Thymus (tissue), 14 donors: ENCODE measurements at places on chromosomes 1 and 21. TPM values are rescaled to one million over a fixed set of nuclear protein-coding genes. Genes with fewer than 3 reads are reported as not detected.

The EPHB2 gene
- total RNA-seq = 2.6 TPM

The RNU11 gene
- total RNA-seq = not detected

The LEFTY1 gene
- 0.47 TPM for total RNA-seq

The CHRM3 gene
- 0.42 TPM for total RNA-seq

The RBP7 gene
- total RNA-seq = 4.2 TPM

- no peaks in the 10 kb centered on the region for H3K36me3 ChIP-seq
- no peak for DNase-seq
- H3K27ac ChIP-seq = no peak overlapping the region
- H3K4me1 ChIP-seq = no peaks in the 10 kb centered on the region
Observed at GRCh38 chr1:220344745-220345144, 72.5 kb upstream of the RAB3GAP2 start.

GRCh38 chr1:243598433-243598832 lies 251.6 kb downstream of the AKT3 start:
- no peaks in the 10 kb centered on the region for H3K36me3 ChIP-seq
- H3K27ac ChIP-seq = no peak overlapping the region

DNA sequence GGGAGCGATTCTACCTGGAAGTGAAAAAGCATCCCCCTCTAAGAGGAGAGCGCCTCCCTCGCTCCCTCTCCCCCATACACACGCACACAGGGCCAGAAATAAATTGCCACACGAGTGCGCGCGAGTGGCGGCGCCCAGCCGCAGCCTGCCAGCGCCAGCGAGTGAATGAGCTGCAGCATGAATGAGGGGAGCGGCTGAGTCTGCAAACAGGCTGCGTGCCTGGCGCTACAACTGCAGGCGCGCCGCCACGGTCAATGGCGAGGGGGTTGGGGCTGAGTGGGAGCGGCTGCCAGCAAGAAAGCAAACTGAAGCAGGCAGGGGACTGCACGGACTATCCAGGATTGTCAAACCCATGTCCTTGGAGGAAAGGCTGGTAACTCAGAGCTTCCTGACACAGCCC lies 2.2 kb downstream of the CAMK1G start:
- H3K27ac ChIP-seq = no peak overlapping the region
- DNase-seq = no peak
- H3K4me3 ChIP-seq = no peak overlapping the region

GRCh38 chr21:20802201-20802600 lies 196.0 kb upstream of the NCAM2 start:
- H3K4me3 ChIP-seq = no peak overlapping the region
- no peak overlapping the region for H3K27ac ChIP-seq
- DNase-seq = no peak
- no peaks in the 10 kb centered on the region for H3K36me3 ChIP-seq

DNA sequence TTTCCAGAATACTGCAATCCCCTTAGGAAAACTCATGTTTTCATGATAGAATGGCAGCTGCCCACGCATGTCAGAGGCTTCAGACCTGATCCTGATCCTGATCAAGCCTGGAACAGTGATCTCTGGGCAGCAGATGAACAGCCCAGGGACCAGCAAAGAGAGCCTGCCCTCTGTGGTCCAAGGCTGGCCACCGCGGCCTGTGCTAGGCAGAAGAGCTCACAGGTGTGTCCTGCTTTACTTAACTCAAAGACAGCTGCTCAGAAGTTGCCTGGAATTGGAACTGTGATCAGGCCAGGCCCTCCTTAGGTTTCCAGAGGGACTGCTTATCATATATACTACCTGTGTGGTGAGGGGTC lies 21.2 kb upstream of the BCAR3 start:
- no peak overlapping the region for H3K27ac ChIP-seq
- no peak for DNase-seq
- no peaks in the 10 kb centered on the region for H3K27me3 ChIP-seq
- no peaks in the 10 kb centered on the region for H3K4me1 ChIP-seq
- H3K36me3 ChIP-seq = no peaks in the 10 kb centered on the region
- no peak overlapping the region for H3K4me3 ChIP-seq

DNA sequence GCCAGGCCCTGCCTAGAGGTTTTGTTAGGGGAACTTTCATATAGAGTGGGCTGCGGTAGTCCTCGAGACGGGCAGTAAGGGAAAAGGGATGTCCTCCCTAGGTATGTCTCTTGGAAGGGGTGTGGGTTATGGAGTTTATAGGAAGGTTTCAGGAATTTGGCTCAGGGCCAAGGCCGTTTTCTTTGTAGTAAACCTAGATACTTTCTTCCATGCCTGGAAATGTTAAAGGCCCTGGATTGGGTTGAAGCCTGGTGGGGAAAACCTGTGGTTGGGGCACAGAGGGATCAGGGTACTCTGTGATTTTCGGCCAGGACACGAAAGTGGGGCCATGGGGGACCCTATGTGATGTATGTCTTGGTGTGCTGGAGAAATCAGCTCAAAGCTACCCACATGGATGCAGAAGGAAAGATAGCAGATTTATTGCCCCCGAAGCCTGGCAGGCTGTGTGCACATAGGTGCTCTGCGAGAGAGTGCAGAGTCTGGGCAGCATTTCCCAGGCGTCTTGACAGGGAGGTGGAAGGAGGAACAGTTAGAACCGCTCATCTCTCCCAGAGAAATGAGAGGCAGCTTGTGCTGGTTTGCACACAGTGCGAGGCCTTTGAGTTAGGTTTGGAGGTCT lies 1.7 kb downstream of the SNAP47 start:
- no peak overlapping the region for H3K27ac ChIP-seq
- H3K27me3 ChIP-seq = no peaks in the 10 kb centered on the region
- peaks cover 14% of the 10 kb centered on the region for H3K4me1 ChIP-seq
- no peak for DNase-seq
- no peak overlapping the region for H3K4me3 ChIP-seq

- H3K27me3 ChIP-seq = no peaks in the 10 kb centered on the region
- no peaks in the 10 kb centered on the region for H3K4me1 ChIP-seq
- no peak for DNase-seq
- H3K4me3 ChIP-seq = no peak overlapping the region
Observed at GRCh38 chr1:93811326-93812065, 67.5 kb downstream of the DNTTIP2 start.

DNA sequence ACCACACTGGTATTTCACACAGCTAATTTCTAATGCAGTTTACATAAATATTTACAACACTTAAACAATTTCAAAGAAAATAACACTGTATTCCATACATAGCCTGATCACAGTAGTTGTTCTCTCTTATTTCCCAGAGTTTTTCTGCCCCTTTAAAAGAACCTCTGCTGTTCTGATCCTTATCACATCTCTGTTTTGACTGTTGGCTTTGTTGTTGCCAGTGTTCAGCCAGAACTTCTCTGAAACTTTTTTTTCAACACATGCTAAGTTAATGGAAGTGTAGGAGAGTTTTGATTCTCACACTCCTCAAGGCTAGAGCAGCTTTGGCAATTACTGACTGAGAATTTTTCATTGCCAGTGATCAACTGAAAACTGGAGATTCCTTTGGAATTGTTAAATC lies 11.1 kb downstream of the SELE start:
- H3K27ac ChIP-seq = no peak overlapping the region
- DNase-seq = no peak
- H3K4me1 ChIP-seq = no peaks in the 10 kb centered on the region

GRCh38 chr1:221698579-221699349 lies 43.1 kb downstream of the DUSP10 start:
- H3K4me3 ChIP-seq = no peak overlapping the region
- H3K36me3 ChIP-seq = peaks cover 6% of the 10 kb centered on the region
- no peak overlapping the region for H3K27ac ChIP-seq
- no peak for DNase-seq
- H3K27me3 ChIP-seq = no peaks in the 10 kb centered on the region

GRCh38 chr1:230493264-230493663 lies 67.1 kb upstream of the PGBD5 start:
- no peaks in the 10 kb centered on the region for H3K36me3 ChIP-seq
- DNase-seq = no peak

DNA sequence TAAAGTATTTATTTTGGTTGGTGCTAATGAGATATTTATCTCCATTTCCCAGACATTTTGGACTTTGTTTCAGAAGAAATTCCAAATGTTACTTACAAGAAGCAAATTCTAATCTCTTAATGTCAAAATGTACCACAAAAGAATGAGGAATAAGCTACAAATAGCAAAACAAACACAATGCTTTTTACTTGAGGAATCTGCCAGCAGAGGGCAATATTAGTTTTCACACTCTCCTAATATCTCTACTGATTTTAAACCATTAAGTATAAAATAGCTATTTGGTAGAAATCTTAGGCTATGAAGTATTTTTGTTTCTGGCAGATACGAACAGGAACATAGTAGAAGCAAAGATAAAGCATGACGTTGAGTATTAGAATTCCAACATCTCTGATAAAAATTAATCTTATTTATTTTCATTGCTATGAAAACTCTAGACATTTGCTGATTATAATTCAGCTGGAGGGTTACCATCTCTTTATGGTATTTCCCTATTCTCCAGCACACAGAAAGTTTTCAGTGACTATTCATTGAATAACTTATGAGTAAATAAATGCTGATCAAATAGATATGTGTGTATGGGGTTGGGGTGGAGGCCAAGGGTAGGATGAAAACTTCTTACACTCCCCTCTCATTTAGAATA lies 13.4 kb upstream of the HMCN1 start:
- no peak overlapping the region for H3K27ac ChIP-seq
- no peak for DNase-seq
- H3K4me1 ChIP-seq = no peaks in the 10 kb centered on the region
- H3K36me3 ChIP-seq = no peaks in the 10 kb centered on the region
- no peak overlapping the region for H3K4me3 ChIP-seq

GRCh38 chr1:167270349-167271092 lies 49.8 kb downstream of the POU2F1 start:
- no peaks in the 10 kb centered on the region for H3K27me3 ChIP-seq
- H3K27ac ChIP-seq = no peak overlapping the region
- H3K36me3 ChIP-seq = no peaks in the 10 kb centered on the region
- no peaks in the 10 kb centered on the region for H3K4me1 ChIP-seq
- no peak for DNase-seq

DNA sequence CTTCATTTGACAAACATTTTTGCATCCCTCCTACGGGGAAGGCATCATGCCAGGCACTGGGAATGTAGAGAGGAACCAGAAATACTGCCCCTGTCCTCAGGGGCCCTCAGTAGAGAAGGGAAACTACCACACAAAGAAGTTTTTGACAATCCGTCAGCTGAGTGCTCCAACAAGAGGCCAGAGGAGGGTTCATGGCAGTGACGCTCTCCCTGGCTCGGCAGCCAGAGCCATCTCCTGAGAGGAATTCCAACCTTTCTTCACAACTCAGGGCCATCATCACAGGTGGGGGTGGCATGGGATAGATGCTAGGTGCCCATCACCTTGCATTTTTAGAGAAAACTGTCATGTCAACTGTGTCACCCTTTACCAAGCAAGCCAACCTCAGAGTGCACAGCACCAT lies 154.1 kb downstream of the HIVEP3 start:
- H3K4me3 ChIP-seq = no peak overlapping the region
- H3K4me1 ChIP-seq = no peaks in the 10 kb centered on the region
- H3K36me3 ChIP-seq = no peaks in the 10 kb centered on the region
- no peaks in the 10 kb centered on the region for H3K27me3 ChIP-seq
- DNase-seq = no peak

DNA sequence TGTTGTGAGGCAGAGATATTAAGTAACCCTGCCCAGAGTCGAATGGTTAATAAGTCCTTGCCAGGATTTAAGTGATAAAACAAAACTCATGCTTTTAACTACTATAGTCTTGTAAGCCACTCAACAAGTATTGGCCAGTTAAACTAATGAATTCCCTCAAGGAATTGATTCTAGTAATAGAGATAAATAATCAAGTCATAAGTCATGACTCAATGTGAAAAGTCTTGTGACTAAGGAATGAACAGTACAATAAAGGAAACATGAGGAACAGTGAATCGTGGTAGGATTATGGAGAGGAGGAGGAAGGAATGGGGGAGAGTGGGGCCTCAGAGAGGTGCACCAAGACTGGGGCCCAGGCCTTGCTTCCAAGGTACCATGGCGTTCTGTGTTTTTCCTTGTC lies 104.7 kb downstream of the FGGY start:
- DNase-seq = no peak
- no peaks in the 10 kb centered on the region for H3K4me1 ChIP-seq
- H3K4me3 ChIP-seq = no peak overlapping the region
- H3K36me3 ChIP-seq = no peaks in the 10 kb centered on the region
- no peaks in the 10 kb centered on the region for H3K27me3 ChIP-seq

DNA sequence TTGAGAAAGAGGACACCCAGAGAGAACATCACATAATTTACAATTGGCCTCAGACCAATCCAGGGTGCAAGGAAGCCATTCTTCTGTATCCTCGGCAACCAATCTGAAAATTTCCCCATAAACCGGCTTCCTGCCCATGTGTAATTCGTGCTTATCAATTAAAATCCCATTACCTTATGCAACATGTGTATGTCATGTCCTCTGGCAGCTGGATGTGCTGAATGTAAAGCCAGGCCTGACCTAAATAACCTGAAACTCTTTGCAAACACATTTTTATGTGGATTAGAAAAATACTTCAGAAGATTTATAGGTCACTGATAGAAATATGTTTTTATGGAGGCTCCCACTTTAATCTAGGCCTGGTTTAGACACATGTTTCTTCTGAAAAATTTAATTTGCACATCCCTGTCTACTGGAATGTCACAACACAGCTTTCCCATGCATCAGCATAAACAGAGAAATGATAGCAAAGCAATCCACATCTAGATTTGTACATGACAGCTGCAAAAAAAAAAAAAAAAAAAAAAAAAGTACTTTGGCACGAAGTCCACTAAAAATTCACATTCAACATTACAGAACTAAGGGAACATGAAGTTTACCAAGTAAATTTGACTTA lies 69.4 kb upstream of the SAMSN1 start:
- no peaks in the 10 kb centered on the region for H3K36me3 ChIP-seq
- no peak overlapping the region for H3K4me3 ChIP-seq
- H3K4me1 ChIP-seq = no peaks in the 10 kb centered on the region
- no peak overlapping the region for H3K27ac ChIP-seq
- H3K27me3 ChIP-seq = no peaks in the 10 kb centered on the region

DNA sequence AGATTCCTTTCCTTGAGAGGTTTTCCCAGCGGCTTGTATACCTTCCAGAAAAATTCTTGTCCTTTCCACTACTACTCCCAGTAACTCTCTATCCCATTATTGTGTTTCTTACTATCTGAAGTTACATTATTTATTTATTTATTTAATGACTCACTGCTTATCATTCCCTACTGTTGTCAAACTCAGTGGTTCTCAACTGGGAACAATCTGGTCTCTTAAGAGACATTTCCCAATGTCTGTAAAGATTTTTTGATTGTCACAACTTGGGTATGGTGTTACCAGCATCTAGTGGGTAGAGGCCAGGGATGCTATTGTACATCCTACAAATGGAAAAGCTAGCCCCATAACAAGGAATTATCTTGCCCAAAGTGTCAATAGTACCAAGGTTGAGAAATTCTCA lies 771.5 kb upstream of the ADGRL2 start:
- H3K27me3 ChIP-seq = no peaks in the 10 kb centered on the region
- H3K36me3 ChIP-seq = no peaks in the 10 kb centered on the region
- H3K4me1 ChIP-seq = no peaks in the 10 kb centered on the region
- H3K27ac ChIP-seq = no peak overlapping the region
- no peak overlapping the region for H3K4me3 ChIP-seq

GRCh38 chr1:81695741-81696140 lies 105.0 kb upstream of the ADGRL2 start:
- no peak overlapping the region for H3K4me3 ChIP-seq
- no peaks in the 10 kb centered on the region for H3K36me3 ChIP-seq
- H3K27me3 ChIP-seq = no peaks in the 10 kb centered on the region
- no peak for DNase-seq
- H3K27ac ChIP-seq = no peak overlapping the region
